ENCODE measurements at places on chromosomes 13 and 19. TPM values are rescaled to one million over a fixed set of nuclear protein-coding genes. Genes with fewer than 3 reads are reported as not detected.

DNA sequence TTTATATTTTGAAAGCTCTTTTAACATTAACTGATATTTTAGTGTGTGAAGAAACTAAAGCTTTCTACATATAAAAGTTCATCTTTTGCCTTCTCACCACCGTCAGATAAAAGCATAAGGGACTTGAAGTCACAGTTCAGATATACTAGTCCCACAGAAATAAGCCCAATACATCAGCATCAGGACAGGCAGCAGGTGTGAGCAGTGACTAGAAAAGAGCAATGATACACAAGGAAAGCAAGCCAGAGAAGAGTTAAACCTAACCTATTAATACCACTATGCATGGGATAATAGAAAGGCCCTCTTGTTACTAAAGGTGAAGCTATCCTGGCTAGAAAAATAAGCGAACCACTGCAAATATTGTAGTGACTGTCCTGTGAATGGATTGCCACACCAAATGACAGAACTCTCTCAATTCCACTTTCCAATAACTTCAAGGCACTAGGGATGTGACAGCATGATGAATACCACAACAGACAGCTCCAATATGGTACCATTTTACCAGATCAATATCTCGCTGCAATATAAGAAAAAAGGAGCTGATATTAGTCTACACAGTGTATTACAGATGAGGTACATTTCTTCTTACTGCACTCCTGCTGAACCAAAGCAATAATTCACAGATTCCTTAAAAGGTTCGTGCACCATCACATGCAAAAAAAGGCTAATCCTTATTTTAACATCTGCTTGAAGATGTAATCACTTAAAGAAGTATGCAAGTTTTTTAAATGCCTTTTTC is 114.1 kb downstream of the DACH1 start:
- H3K4me3 ChIP-seq = no peak overlapping the region
- H3K4me1 ChIP-seq = peaks cover 12% of the 10 kb centered on the region

- H3K36me3 ChIP-seq = no peaks in the 10 kb centered on the region
- no peaks in the 10 kb centered on the region for H3K27me3 ChIP-seq
- DNase-seq = no peak
- no peak overlapping the region for H3K27ac ChIP-seq
- H3K4me3 ChIP-seq = no peak overlapping the region
Observed at GRCh38 chr13:111006506-111007031, 91.7 kb upstream of the ANKRD10 start.

The ODAD3 gene
- 4.8 TPM for total RNA-seq

The TLE6 gene
- 3.1 TPM for total RNA-seq

DNA sequence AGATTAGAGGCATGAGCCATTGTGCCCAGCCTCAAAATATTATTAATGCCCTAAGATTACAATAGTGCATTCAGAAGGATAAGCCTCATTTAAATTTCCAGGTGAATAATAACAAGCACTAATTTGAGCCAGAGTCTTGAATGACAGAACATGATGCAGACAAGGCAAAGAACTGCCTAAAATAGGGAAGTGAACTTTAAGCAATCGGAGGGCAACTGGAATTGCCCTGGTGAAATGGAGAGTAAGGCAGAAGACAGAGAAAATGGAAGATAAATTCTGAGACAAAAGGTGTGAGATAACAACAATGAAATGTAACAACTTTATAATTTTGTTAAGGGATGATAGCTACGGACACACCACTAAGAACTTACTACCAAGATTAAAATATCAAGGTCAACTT is 199.9 kb downstream of the DIAPH3 start:
- H3K27ac ChIP-seq = peak overlapping the region; percentile 8
- peaks cover 6% of the 10 kb centered on the region for H3K36me3 ChIP-seq
- no peak for DNase-seq
- H3K4me1 ChIP-seq = peaks cover 12% of the 10 kb centered on the region

- H3K36me3 ChIP-seq = peaks cover 12% of the 10 kb centered on the region
- no peak for DNase-seq
- H3K4me1 ChIP-seq = peaks cover 7% of the 10 kb centered on the region
- H3K4me3 ChIP-seq = no peak overlapping the region
Observed at GRCh38 chr13:48750588-48751383, 97.1 kb downstream of the CYSLTR2 start.

- H3K27ac ChIP-seq = peak overlapping the region; percentile 67
- no peaks in the 10 kb centered on the region for H3K36me3 ChIP-seq
- no peaks in the 10 kb centered on the region for H3K27me3 ChIP-seq
Observed at GRCh38 chr13:37198629-37199028, 93.2 kb upstream of the CSNK1A1L start.

GRCh38 chr13:90640976-90641375 is 706.5 kb upstream of the MIR17HG start:
- DNase-seq = no peak
- no peaks in the 10 kb centered on the region for H3K27me3 ChIP-seq
- H3K27ac ChIP-seq = no peak overlapping the region
- H3K4me3 ChIP-seq = no peak overlapping the region
- H3K4me1 ChIP-seq = no peaks in the 10 kb centered on the region

DNA sequence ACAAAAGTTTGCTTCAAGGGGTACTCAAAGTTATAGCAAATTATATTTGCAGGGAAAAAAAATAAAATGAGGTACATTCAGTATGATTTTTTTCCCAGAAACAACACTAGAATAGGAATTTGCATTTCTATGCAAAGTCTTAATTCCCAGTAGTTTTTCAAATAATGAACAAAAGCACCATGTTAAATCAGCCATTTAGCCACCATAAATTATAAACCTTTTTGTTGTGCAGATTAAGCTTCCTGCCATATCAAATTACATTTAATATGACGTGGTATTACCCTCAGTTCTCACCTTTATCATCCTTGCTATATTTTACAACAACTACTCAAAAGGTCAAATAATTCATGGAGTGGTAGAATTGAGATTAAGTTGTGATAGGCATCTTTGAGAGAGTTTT is 136.6 kb upstream of the FRY start:
- no peaks in the 10 kb centered on the region for H3K27me3 ChIP-seq
- H3K36me3 ChIP-seq = no peaks in the 10 kb centered on the region
- no peak overlapping the region for H3K27ac ChIP-seq
- DNase-seq = no peak
- H3K4me3 ChIP-seq = no peak overlapping the region

GRCh38 chr19:31096062-31096830 is 253.0 kb downstream of the TSHZ3 start:
- H3K27ac ChIP-seq = no peak overlapping the region
- no peak overlapping the region for H3K4me3 ChIP-seq
- no peaks in the 10 kb centered on the region for H3K36me3 ChIP-seq
- peaks cover 17% of the 10 kb centered on the region for H3K4me1 ChIP-seq

- peak overlapping the region; percentile 65 for H3K27ac ChIP-seq
- no peaks in the 10 kb centered on the region for H3K27me3 ChIP-seq
- peak overlapping the region; percentile 92 for H3K4me3 ChIP-seq
- H3K36me3 ChIP-seq = peaks cover 39% of the 10 kb centered on the region
- no peak for DNase-seq
Observed at GRCh38 chr19:47779524-47780214, 1.2 kb downstream of the SELENOW start.

The C1QTNF9 gene
- total RNA-seq = not detected

- H3K4me1 ChIP-seq = peaks cover 36% of the 10 kb centered on the region
- H3K27me3 ChIP-seq = no peaks in the 10 kb centered on the region
- no peak for DNase-seq
- no peak overlapping the region for H3K4me3 ChIP-seq
Observed at GRCh38 chr13:66506979-66507378, 723.2 kb downstream of the PCDH9 start.

DNA sequence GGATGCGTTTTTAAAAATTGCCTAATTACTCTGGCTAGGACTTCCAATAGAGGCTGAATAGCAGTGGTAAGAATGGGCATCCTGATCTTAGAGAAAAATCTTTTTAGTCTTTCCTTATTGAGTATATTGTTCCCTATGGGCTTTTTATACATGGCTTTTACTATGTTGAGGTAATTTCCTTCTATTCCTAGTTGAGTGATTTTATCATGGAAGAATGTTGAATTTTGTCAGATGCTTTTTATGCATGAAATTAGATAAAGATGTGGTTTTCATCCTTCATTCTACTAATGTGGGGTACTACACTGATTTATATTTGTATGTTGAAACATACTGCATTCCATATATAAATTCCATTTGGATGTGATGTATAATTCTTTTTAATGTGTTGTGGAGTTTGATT is 2673.8 kb downstream of the PCDH9 start:
- no peaks in the 10 kb centered on the region for H3K36me3 ChIP-seq
- no peaks in the 10 kb centered on the region for H3K27me3 ChIP-seq
- H3K4me3 ChIP-seq = no peak overlapping the region
- H3K27ac ChIP-seq = no peak overlapping the region
- no peak for DNase-seq
- no peaks in the 10 kb centered on the region for H3K4me1 ChIP-seq

- no peaks in the 10 kb centered on the region for H3K36me3 ChIP-seq
- no peak for DNase-seq
- H3K27me3 ChIP-seq = no peaks in the 10 kb centered on the region
- H3K4me1 ChIP-seq = peaks cover 10% of the 10 kb centered on the region
Observed at GRCh38 chr13:74669149-74669548, 534.9 kb upstream of the KLF12 start.

- H3K27ac ChIP-seq = no peak overlapping the region
- no peak for DNase-seq
- peaks cover 68% of the 10 kb centered on the region for H3K27me3 ChIP-seq
- H3K36me3 ChIP-seq = peaks cover 47% of the 10 kb centered on the region
- H3K4me1 ChIP-seq = no peaks in the 10 kb centered on the region
Observed at GRCh38 chr19:23884363-23884762, 30.3 kb upstream of the ZNF726 start.

The SUGP2 gene
- total RNA-seq = 160 TPM

The ZNF44 gene
- total RNA-seq = 7.6 TPM

DNA sequence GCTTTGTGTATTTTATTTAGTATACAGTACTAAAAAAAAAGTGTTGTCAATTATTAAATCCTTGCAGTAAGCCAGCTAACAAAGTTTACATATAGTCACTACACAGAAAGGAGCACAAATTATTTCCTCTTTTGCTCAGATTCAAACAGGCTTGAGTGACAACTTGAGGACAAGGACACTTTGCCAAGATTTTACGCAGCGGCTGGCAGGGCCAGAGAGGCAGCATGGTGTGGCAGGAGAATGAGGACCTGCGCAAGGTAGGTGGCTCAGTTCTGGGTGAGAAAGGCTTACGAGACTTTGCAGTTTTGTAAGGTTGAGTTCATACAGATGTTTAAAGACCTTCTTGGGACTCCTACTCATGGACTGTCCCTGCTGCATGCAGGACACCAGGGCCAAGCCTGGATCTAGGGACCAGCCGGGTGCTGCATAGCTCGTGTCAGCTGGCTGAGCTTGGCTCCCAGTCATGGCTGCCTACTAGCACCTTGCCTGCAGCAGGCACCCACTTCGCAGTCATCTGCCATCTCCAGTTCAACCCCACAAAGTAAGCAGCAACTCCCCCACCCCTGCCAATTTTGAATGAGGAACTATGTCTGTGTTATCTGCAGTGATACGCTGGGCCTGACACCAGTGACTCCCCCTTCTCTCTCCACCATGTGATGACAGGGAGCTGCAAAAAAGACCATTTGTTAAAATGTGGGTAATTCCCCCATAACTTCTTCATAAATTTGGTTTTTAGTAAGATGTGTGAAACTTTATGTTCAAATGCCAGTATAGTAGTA is 3.7 kb upstream of the TUBA3C start:
- DNase-seq = no peak
- H3K4me1 ChIP-seq = no peaks in the 10 kb centered on the region
- no peak overlapping the region for H3K27ac ChIP-seq
- peaks cover 11% of the 10 kb centered on the region for H3K27me3 ChIP-seq

GRCh38 chr13:42969565-42970172 is 22.4 kb downstream of the EPSTI1 start:
- no peak overlapping the region for H3K4me3 ChIP-seq
- H3K4me1 ChIP-seq = peaks cover 47% of the 10 kb centered on the region
- peaks cover 2% of the 10 kb centered on the region for H3K36me3 ChIP-seq

- no peaks in the 10 kb centered on the region for H3K27me3 ChIP-seq
- no peak overlapping the region for H3K4me3 ChIP-seq
- 0 out of 2 replicates have a peak overlapping the region, but pooled peaks have one; percentile 49 for H3K27ac ChIP-seq
- no peaks in the 10 kb centered on the region for H3K36me3 ChIP-seq
Observed at GRCh38 chr13:80945328-80945727, 604.4 kb upstream of the SPRY2 start.

The IGFL3 gene
- total RNA-seq = not detected

- H3K4me3 ChIP-seq = no peak overlapping the region
- no peak overlapping the region for H3K27ac ChIP-seq
- peaks cover 16% of the 10 kb centered on the region for H3K27me3 ChIP-seq
- peak; percentile 93 for DNase-seq
- no peaks in the 10 kb centered on the region for H3K4me1 ChIP-seq
Observed at GRCh38 chr19:5369962-5370367, 29.4 kb upstream of the PTPRS start.

The ZNF578 gene
- 21.9 TPM for total RNA-seq

GRCh38 chr13:74217811-74218210 is 83.6 kb upstream of the KLF12 start:
- DNase-seq = no peak
- no peak overlapping the region for H3K27ac ChIP-seq
- H3K27me3 ChIP-seq = no peaks in the 10 kb centered on the region
- no peaks in the 10 kb centered on the region for H3K36me3 ChIP-seq
- no peaks in the 10 kb centered on the region for H3K4me1 ChIP-seq
- H3K4me3 ChIP-seq = no peak overlapping the region

- no peak overlapping the region for H3K27ac ChIP-seq
- H3K27me3 ChIP-seq = no peaks in the 10 kb centered on the region
- peaks cover 40% of the 10 kb centered on the region for H3K4me1 ChIP-seq
- DNase-seq = no peak
- H3K4me3 ChIP-seq = no peak overlapping the region
Observed at GRCh38 chr13:59745392-59745788, 418.3 kb downstream of the DIAPH3 start.

DNA sequence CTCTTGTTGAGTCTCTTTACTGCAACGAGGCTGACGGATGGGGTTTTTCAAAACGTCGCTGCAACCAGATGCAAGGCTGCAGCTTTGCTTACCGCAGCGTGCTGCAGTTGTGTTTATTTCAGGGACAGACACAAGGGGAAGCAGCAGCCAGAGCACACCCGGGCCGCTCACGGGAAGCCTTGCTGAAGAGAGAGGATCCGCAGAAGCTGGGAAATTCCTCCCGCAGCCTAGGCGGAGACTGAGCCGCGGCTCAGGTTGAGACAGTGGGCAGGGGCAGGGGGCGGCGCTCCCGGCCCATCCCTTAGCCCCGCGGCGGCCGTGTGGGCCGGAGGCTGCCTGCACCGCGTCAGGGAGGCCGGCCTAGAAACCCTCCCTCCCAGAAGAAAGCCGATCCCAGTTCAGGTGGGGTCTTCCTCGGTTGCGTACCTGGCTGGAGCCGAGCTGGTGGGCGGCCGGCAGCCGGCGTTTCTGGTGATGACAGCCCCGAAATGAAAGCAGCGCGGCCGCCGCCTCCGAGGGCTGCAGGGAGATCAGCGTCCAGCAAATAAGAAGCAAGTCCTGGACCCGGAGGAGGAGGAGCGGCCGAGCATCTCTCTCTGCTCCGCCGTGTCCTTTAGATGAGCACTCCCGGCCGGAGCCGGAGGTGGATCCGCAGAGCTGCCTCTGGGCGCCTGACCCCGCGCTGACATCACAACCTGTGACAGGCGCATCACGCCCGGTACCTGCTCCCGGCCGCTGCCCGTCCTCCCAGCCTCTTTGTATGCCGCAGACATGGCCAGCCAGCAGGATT is at the start of gene FRY:
Gene FRY (plus strand): TSS at position 750 of the 790 bp plus-strand sequence. CDS start 22 bp downstream, at position 772.
- no peaks in the 10 kb centered on the region for H3K36me3 ChIP-seq
- H3K4me1 ChIP-seq = peaks cover 48% of the 10 kb centered on the region
- DNase-seq = peak; percentile 85
- H3K4me3 ChIP-seq = peak within 1 kb of the TSS; percentile 78

The TBC1D4 gene
- 37.1 TPM for total RNA-seq

The EID2B gene
- total RNA-seq = 2.7 TPM

- no peak overlapping the region for H3K27ac ChIP-seq
- DNase-seq = peak; percentile 92
- H3K27me3 ChIP-seq = peaks cover 31% of the 10 kb centered on the region
- peak overlapping the region; percentile 82 for H3K4me3 ChIP-seq
Observed at GRCh38 chr19:46014941-46015686, 7.7 kb downstream of the PGLYRP1 start.

Data from WTC11 (cell line).